Caco-2 (cell line): ENCODE measurements at places on chromosomes 5 and 9. TPM values are rescaled to one million over a fixed set of nuclear protein-coding genes. Genes with fewer than 3 reads are reported as not detected.

NUTM2G gene
- total RNA-seq: not detected in 2 replicates

MBLAC2 gene
- 3.8 and 4.9 TPM in 2 replicates for total RNA-seq

CDO1 gene
- not detected in 2 replicates for total RNA-seq

BHMT gene
- total RNA-seq: not detected in 2 replicates

PPP3R2 gene
- total RNA-seq: not detected in 2 replicates

FER gene
- total RNA-seq: 43.1 and 48.7 TPM in 2 replicates

ASPN gene
- not detected in 2 replicates for total RNA-seq

DNA sequence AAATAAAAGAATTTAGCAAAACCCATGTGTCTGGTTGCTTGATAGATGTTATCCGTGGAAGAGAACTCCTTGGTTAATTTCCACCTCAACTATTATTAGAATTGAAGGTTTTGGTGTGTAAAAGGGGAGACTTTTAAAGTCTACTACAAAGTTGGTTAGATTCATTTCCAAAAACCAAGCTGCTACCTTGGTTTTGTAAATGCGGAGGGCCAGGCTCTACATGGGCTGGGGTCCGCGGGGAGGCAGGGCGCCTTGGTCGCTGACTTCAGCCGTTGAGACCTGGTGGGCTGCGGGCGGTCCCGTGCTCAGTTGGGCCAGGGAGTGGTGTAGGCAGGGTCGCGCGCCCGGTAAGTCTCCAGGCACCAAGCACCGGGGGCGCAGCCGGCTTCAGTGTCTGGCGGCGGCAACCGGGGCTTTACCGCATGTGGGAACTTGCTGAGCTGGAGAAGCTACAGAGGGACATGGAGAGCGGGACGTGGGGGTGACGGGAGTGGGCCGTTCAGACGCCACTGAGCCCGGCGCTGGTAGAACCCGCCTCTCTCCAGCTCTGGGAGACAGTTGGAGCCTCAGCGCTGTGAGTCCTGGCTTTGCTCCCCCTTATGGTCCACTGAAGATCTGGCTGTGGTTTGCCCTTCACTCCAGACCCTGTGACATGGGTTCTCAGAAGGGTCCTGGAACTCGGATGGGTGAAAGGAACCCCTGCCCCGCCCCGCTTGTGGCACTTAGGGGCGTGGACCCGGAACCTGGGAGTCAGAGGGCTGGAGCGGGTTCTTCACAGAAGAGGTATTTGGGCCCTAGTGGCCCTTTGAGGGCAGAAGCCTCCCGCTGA lies 11.8 kb downstream of the NR2F1 start:
- H3K4me3 ChIP-seq: no peak overlapping the region
- no peaks in the 10 kb centered on the region for H3K4me1 ChIP-seq
- no peak overlapping the region for H3K27ac ChIP-seq
- no peaks in the 10 kb centered on the region for H3K27me3 ChIP-seq

DNA sequence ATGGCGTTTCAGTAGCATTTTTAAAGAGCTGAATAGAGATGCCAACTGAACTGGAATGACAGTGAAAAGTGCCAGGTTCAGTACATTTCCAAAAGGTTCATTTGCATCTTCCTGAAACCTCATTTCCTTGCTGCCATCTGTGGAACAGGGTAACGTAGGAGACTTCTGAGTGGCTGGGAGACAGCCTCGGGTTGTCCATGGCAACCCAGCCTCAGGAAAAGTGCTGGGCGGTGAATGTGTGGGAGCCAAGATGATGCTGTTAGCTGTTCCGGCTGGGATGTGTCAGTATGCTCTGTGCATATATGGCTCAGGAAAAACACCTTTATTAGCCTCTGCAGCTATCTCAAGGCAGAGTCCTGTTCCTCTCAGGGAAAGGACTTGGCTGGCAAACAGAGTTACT lies 87.5 kb downstream of the KLHL3 start:
- no peaks in the 10 kb centered on the region for H3K36me3 ChIP-seq
- no peaks in the 10 kb centered on the region; the same call in 1 of the 2 replicates for H3K27me3 ChIP-seq
- no peak overlapping the region for H3K4me3 ChIP-seq
- no peak overlapping the region for H3K27ac ChIP-seq
- DNase-seq: no peak

DNA sequence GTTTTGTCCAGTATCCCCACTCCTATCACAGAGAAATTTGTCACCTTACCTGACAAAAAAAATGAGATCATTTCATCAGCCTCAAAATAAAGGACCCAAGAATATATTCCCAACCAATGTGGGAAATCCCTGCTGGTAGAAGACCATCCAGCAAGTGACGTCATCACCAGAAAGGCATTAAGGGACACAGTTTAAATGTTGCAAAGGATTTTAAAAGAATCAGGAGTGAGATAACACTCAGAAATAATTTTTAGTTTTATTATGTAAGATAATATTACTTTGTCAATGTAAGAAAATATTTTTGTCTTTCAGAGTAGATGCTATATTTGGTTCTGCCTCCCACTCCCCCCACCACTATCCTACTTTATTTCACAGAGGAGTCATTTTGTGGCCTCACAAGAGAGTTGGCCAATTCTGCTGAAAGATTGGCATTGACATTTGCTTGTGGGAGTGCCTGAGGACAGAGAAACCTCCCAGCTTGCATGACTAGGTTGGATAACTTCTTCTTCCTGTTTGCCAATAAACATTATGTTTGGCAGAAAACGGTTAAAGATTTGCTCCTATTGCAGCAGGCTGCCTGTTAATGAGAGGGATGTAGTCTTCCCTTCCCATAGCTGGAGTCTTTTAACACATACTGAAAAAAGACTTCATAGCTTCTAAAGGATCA lies 288.6 kb upstream of the DAB2 start:
- no peak for DNase-seq
- no peak overlapping the region for H3K27ac ChIP-seq
- H3K27me3 ChIP-seq: no peaks in the 10 kb centered on the region
- H3K36me3 ChIP-seq: no peaks in the 10 kb centered on the region

- H3K27me3 ChIP-seq: no peaks in the 10 kb centered on the region
- no peak overlapping the region for H3K4me3 ChIP-seq
- H3K27ac ChIP-seq: no peak overlapping the region
- no peaks in the 10 kb centered on the region for H3K4me1 ChIP-seq
Observed at GRCh38 chr9:136312436-136312835, 8.5 kb upstream of the CCDC187 start.

DNA sequence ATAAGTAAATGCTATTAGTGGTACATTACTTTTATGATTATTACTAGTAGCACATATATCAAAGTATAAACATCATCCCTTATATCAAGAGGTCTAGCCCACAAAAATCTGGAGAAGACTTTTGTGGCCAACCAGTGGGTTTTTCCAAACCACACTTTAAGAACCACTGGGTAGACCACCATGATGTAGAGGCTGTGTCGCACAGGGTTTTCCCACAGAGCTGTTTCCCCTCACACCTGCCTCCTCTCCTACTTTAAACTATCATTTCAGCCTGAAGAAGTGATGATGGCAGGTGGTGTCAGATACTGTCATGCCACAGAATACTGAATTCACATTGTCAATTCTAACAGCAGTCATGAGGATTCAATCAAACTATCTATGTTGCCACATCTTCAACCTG lies 109.2 kb downstream of the FBXW11 start:
- peaks cover 1% of the 10 kb centered on the region for H3K36me3 ChIP-seq
- H3K4me3 ChIP-seq: no peak overlapping the region
- no peak for DNase-seq
- no peaks in the 10 kb centered on the region for H3K27me3 ChIP-seq
- H3K4me1 ChIP-seq: no peaks in the 10 kb centered on the region

- no peak for DNase-seq
- no peaks in the 10 kb centered on the region for H3K36me3 ChIP-seq
- no peak overlapping the region for H3K4me3 ChIP-seq
Observed at GRCh38 chr5:14547666-14548065, 33.9 kb upstream of the OTULINL start.

- H3K27ac ChIP-seq: no peak overlapping the region
- no peak overlapping the region for H3K4me3 ChIP-seq
- DNase-seq: no peak
- no peaks in the 10 kb centered on the region for H3K36me3 ChIP-seq
- peaks cover 15% of the 10 kb centered on the region for H3K4me1 ChIP-seq
- H3K27me3 ChIP-seq: no peaks in the 10 kb centered on the region
Observed at GRCh38 chr5:157295247-157295646, 29.3 kb downstream of the CYFIP2 start.

DNA sequence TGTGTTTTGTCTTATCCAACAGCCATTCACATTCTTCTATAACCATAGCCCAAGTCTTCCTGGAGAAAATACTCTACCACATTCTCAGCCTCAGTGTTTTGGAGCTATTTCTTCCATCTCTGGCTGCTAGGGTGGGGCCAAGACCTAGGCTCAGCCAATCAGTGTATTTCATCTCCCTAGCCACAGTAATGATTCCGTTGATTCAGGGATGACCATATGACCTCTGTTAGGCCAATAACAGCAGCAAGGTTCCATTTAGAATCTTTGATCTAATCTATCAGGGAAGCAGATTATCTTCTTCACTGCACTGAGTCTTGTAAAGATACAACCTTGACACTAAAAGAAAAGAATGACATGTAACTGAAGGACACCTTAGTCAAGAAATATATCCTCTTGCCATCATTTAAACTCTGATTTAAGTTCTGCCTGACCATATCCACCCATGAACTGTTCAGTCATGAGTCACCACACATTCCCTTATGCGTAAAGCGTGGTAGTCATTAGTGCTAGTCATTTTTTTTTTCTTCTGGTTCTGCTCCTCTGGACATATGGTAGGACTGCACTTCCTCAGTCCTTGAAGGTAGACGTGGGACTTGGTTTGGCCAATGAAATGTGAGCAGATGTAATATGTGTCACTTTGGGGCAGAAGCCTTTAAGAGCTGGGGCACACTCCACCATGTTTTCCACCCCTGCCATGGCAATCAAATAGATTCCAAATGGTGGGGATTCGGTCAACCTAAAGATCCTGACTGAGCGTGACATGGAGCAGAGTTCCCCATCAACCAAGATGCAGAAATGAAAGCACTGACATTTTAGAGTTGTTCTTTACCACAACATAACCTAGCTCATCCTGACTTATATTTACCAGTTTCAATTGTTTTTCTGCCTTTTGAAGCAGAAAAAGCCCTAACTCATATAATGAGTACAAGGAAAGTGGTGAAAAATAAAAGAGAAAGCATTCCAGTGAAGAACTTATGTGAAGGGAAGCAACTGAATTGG lies 12.7 kb upstream of the PRELID2 start:
- no peaks in the 10 kb centered on the region for H3K4me1 ChIP-seq
- no peak for DNase-seq
- no peaks in the 10 kb centered on the region for H3K27me3 ChIP-seq
- no peaks in the 10 kb centered on the region for H3K36me3 ChIP-seq
- H3K4me3 ChIP-seq: no peak overlapping the region

DNA sequence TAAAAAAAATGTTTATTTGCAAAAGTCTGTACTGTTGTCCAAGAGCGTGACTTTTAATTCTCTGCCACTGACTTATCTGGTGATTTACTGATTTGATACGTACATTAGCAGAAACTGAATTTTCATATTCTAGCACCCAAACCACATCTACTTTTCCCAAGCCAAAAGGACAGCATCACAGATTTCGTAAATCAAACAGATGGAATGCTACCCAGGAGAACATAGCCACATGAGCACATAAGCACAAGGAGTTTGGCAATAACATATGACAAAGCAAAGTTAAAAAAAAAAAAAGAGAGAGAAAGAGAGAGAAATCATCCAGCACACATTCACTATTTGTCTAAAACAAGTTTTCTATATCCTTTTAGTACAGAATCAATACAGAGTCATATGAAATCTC lies 83.7 kb downstream of the HINT1 start:
- DNase-seq: no peak
- H3K36me3 ChIP-seq: no peaks in the 10 kb centered on the region
- H3K4me1 ChIP-seq: no peaks in the 10 kb centered on the region

GRCh38 chr5:154002093-154002492 lies 36.6 kb downstream of the FAM114A2 start:
- H3K27ac ChIP-seq: no peak overlapping the region
- no peaks in the 10 kb centered on the region for H3K36me3 ChIP-seq
- no peaks in the 10 kb centered on the region for H3K27me3 ChIP-seq
- H3K4me1 ChIP-seq: no peaks in the 10 kb centered on the region
- DNase-seq: no peak

DNA sequence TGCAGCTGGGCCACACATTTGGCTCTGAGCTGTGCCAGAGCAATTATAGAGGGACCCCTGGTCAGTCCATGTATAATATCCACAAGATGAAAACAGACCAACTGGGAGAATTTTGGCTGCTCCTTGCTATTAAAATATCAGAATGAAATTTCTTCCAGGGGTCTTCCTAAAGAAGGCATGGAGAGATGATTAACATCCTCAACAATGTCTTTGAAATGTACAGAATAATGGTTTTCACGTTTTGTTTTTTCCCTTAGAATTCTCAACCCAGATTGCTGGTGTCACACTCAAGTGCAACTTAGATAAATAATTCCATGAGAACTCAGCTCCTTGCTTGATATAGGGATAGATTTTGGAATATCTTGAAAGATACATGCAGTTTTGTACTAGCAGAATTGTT lies 148.3 kb upstream of the SLC24A2 start:
- DNase-seq: no peak
- H3K36me3 ChIP-seq: no peaks in the 10 kb centered on the region
- no peak overlapping the region for H3K4me3 ChIP-seq
- no peaks in the 10 kb centered on the region for H3K4me1 ChIP-seq
- no peaks in the 10 kb centered on the region for H3K27me3 ChIP-seq
- H3K27ac ChIP-seq: no peak overlapping the region

DNA sequence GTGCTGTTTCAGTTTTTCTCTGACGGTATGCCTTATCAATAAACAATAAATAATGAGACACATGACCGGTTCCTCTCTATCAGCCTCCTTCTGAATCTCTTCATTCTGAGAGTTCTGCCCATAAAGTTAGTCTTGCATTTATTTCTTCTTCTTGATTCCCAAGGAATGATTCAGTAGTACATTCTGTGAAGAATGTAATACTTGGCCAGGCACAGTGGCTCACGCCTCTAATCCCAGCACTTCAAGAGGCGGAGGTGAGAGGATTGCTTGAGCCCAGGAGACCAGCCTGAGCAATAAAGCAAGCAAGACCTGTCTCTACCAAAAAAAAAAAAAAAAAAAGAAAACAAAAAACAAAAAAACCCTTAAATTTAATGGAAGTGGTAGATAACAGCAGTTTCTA lies 53.9 kb downstream of the PAM start:
- peaks cover 13% of the 10 kb centered on the region for H3K4me1 ChIP-seq
- no peak overlapping the region for H3K27ac ChIP-seq
- DNase-seq: no peak
- H3K27me3 ChIP-seq: no peaks in the 10 kb centered on the region

DNA sequence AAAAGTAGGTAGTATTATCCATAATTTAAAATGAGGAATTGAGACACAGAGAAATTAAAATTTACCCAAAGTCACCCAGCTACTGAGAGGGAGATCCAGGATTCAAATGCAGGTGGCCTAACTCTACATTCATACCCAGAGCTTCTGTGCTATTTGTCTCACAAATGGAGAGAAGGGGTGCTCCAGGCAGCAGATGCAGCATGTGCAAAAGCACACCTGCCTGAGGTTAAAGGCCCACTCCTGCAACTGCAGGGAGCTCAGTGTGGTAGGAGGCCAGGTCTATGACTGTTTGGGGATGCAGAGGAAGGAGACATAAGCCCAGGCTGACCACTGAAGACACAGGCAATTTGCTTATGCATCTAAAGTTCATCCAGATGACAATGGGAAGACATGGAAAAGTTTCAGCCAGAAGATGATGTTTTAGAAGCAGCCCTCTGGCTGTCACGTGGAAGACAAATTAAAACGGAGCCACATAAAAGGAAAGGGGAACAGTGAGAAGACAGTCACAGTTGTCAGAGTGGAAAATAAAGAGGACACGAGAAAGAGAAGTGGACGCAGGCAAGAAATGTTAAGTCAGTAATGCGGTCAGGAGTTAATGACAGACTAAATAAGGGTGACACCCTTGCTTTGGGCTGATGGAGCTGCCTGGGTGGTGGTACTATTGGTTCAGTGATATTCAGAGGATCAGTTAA lies 214.7 kb downstream of the EBF1 start:
- no peaks in the 10 kb centered on the region for H3K36me3 ChIP-seq
- H3K27ac ChIP-seq: no peak overlapping the region
- no peaks in the 10 kb centered on the region for H3K27me3 ChIP-seq
- no peak overlapping the region for H3K4me3 ChIP-seq
